ENCODE measurements at places on chromosomes 3 and 15.

GRCh38 chr3:50264383-50264963 lies 4.5 kb upstream of the SEMA3B start:
- no peak for DNase-seq

DNA sequence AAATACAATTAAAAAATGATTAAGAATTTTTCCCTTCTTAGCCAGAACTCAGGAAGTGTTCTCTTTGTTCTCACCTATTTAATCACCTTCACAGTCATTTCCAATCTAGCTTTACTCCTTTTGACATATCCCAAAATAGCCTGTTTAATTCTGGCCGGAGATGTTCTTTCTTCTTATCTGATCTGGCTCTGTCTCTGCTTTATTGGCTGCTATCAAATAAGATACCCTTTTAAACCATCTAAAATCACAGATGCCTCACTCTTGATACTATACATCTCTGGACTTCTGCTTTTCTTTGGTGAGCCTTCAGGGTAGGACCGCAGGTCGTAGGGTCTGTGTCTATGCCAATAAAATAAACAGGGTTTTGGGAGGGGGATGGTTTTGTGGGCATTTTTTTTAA lies 319.2 kb upstream of the SEMA6D start:
- DNase-seq: no peak

DNA sequence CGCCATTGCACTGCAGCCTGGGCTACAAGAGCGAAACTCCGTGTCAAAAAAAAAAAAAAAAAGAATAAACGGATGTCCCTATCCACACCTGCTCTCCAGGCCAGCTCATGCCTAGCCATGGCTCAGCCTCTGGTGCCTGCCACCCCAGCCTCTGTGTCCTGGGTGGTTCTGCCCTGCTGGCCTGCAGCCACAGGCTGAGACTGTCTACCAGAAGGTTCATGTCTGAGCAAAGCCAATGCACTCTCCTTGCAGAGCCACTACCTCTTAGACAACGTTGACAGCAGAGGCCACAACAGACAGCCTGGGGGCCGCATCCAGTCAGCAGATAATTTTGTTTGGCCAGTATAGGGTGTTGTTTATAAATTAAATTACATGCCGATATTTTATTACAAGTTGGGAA lies 127.7 kb downstream of the ASB7 start:
- DNase-seq: no peak

- no peak for DNase-seq
Observed at GRCh38 chr3:186849374-186849975, 7.0 kb downstream of the ADIPOQ start.

- no peak for DNase-seq
Observed at GRCh38 chr15:88133795-88134194, 122.7 kb downstream of the NTRK3 start.

GRCh38 chr15:85109333-85109732 lies 127.7 kb downstream of the PDE8A start:
- no peak for DNase-seq

DNA sequence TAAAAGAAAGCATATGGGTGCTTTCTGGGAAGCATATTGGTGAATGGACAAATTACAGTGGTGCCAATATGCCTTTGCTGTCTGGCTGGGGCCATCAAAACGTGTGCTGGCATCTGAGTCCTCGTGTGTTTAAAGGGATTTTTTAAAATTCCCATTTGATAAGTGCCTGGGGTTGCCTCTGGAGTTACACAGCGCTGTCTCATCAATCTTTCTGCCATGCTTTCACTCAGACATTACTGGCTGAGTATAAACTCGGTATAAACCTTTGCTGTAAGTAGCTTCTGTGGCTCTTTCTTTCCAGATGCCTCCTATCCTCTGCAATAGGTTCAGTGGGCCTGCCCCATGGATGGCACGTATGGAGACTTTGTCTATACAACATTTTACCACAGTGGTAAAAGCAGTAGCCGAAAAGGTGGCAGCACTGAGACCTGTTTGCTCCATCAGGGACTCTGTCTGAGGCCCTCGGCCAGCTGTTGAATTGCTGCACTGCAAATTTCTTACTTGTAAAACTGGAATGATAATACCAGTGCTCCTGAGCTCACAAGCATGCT lies 195.5 kb downstream of the LPP start:
- DNase-seq: no peak

- no peak for DNase-seq
Observed at GRCh38 chr3:190581041-190581541, 67.2 kb downstream of the IL1RAP start.

GRCh38 chr15:83012076-83012426 lies 612 bp upstream of the C15orf40 start:
- no peak for DNase-seq

DNA sequence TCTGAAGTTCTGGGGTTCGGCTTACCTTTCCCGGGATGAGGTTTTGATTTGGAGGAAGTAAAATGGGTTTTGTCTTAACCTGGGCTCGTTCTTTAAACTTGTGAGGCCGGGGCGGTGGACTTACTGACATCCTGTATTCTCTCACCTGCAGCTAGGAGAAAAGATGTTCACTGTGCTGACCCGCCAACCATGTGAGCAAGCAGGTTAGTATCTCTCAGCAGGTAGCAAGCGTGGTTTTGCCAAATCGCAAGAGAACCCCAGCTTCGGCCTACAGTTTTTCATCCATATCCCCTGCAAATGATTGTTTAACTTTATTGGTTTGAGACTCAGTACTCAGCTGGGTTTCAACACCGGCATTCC lies 891 bp downstream of the ENTPD3 start:
- DNase-seq: no peak

DNA sequence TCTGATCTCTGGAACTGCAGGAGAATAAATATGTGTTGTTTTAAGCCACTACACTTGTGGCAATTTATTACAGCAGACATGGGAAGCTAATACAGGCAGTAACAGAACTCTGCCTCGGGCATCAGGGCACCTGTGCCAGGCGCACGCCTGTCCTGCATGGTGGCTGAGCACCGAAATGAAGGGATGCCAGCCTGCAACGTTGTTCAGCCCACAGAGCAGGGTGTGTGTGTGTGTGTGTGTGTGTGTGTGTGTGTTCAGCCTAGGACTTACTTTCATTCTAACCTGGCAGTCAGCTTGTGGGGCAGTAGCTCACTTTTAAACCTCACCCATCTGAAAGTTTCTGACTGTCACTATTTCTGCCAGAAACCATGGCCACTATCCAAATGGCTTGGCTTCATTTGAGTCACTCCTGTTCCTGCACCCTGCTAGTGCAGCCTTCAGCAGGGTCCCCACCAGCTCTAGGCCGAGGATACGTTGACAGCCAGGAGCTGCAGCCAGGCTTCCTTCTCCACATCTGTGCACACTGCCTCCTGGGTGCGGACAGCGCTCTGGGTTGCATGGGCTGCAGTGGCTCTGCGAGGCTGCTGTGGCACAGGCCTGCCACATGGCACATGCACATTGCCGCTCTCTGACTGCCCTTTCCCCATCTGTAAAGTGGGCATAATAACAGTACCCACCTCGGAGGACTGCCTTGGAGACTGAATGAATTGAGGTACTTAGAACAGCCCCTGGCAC lies 4.5 kb downstream of the UROC1 start:
- no peak for DNase-seq

- peak; percentile 88 for DNase-seq
Observed at GRCh38 chr3:151227807-151228665, 25.0 kb upstream of the GPR171 start.

- no peak for DNase-seq
Observed at GRCh38 chr15:25706176-25706955, 156.8 kb downstream of the ATP10A start.

GRCh38 chr15:52349052-52349700 lies 53.6 kb upstream of the MYO5C start:
- DNase-seq: no peak

DNA sequence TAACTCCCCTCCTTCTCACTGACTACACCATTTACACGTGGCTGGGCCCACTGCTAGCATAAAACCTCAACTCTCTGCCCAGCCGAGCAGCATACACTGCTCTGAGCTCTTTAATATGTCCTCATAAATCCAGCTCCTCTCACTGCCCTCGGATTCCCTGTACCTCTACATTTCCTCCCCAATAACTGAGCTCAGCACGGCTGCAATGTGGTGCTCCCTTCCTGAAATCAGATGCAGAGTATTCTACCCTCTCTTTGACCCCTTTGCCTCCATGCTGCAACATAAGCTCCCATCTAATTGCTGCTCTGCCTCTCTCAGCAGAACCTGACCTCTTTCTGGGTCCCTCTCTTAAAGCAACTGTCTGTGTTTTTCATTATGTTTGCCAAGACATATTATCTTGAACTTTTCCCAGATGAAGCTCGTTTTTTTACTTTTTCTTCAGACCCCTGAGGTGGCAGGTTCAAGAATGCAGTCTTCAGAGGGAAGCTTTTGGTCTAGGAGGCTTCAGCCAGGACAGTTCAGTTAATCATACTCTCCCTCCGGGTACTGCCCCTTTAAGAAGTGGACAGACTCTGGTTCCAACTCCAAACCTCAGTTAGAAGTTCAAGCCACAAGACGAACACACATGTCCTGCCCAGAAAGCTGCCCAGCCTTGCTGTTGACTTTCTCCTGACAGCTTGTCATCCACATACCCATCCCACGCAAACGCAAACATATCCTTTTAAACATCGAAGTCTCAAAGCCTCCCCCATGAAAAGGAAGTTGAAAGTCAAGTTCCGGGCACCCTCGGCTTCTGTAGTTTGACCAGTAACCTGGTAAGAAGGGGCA lies 81.1 kb upstream of the NEO1 start:
- no peak for DNase-seq

Measured in activated CD8-positive, alpha-beta memory T cell treated with anti-CD3 and anti-CD28 coated beads, Interleukin-2, amount 50 U/mL, for 48 hours (primary cell).